ENCODE measurements at places on chromosomes 2 and 18. TPM values are rescaled to one million over a fixed set of nuclear protein-coding genes. Genes with fewer than 3 reads are reported as not detected.

DNA sequence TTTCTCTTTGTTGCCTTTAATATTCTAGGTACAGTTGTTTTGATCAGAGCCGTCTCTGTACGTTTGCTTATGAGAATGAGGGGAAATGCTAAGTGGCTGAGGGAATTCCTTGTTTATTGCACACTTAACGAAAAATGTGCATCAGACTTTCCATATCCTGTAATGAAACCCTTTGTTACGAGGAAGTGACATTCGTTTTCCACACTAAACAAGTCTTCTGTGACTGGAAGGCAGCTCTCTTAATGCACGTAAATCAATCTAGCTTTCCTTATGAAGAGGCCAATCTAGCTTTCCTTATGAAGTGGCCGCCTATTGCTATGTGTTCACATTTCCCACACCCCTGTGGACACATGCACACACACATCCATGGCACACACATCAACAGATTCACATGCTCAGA, 186.2 kb downstream of the SNTG2 start:
- no peak for DNase-seq
- peaks cover 5% of the 10 kb centered on the region for H3K27me3 ChIP-seq
- H3K27ac ChIP-seq = no peak overlapping the region
- no peaks in the 10 kb centered on the region for H3K4me1 ChIP-seq
- no peak overlapping the region for H3K4me3 ChIP-seq
- H3K36me3 ChIP-seq = no peaks in the 10 kb centered on the region

The AFF3 gene
- total RNA-seq = 0.02 TPM

- no peaks in the 10 kb centered on the region for H3K36me3 ChIP-seq
- no peak for DNase-seq
- no peak overlapping the region for H3K4me3 ChIP-seq
Observed at GRCh38 chr2:3262437-3263388, 114.9 kb downstream of the EIPR1 start.

- no peaks in the 10 kb centered on the region for H3K36me3 ChIP-seq
- no peaks in the 10 kb centered on the region for H3K4me1 ChIP-seq
- DNase-seq = no peak
- H3K4me3 ChIP-seq = no peak overlapping the region
- H3K27ac ChIP-seq = no peak overlapping the region
Observed at GRCh38 chr2:107932488-107932887, 53.8 kb upstream of the SLC5A7 start.

GRCh38 chr2:206259376-206260187, 14.9 kb upstream of the ZDBF2 start:
- DNase-seq = no peak
- no peak overlapping the region for H3K27ac ChIP-seq
- no peaks in the 10 kb centered on the region for H3K4me1 ChIP-seq
- peaks cover 46% of the 10 kb centered on the region for H3K27me3 ChIP-seq

GRCh38 chr2:112032689-112033465, 22.2 kb upstream of the TMEM87B start:
- H3K27me3 ChIP-seq = no peaks in the 10 kb centered on the region
- H3K4me1 ChIP-seq = no peaks in the 10 kb centered on the region
- no peaks in the 10 kb centered on the region for H3K36me3 ChIP-seq
- H3K4me3 ChIP-seq = no peak overlapping the region
- DNase-seq = no peak
- no peak overlapping the region for H3K27ac ChIP-seq

- peak; percentile 26 for DNase-seq
- peaks cover 14% of the 10 kb centered on the region for H3K36me3 ChIP-seq
- peaks cover 7% of the 10 kb centered on the region for H3K4me1 ChIP-seq
Observed at GRCh38 chr2:47016172-47016913, 100.7 kb upstream of the MCFD2 start.

DNA sequence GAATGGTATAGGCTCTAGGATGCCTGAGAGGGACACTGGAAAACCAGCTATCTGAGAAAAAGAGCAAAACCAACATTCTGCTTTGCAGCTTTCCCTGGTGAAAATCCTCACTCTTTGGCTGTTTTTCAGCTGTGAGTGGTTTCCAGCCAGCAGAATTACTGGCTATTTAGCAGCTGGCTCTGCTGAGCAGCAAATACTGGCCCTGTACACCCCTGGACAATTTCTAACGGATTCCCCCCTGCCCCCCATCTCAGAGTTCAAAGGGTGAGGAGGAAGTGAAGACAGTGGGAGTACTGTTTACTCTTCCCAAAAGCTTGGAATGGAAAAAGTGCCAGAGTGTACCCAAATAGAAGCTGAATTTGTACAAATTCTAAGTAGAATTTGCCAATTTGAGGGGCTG, 26.1 kb upstream of the IMP4 start:
- no peak for DNase-seq
- no peak overlapping the region for H3K4me3 ChIP-seq
- H3K27me3 ChIP-seq = peaks cover 38% of the 10 kb centered on the region
- H3K36me3 ChIP-seq = no peaks in the 10 kb centered on the region

The SLC16A14 gene
- total RNA-seq = not detected

The BOLL gene
- total RNA-seq = 0.11 TPM

GRCh38 chr2:17540093-17540812, at the start of gene VSNL1:
VSNL1 (plus strand) TSS chr2:17540696; CDS start chr2:17592075, 51,379 bp downstream.
- no peaks in the 10 kb centered on the region for H3K36me3 ChIP-seq
- H3K4me1 ChIP-seq = peaks cover 17% of the 10 kb centered on the region
- peak; percentile 30 for DNase-seq

The CD8B2 gene
- not detected for total RNA-seq

- no peaks in the 10 kb centered on the region for H3K4me1 ChIP-seq
- no peak for DNase-seq
- no peak overlapping the region for H3K27ac ChIP-seq
- no peak overlapping the region for H3K4me3 ChIP-seq
- no peaks in the 10 kb centered on the region for H3K36me3 ChIP-seq
Observed at GRCh38 chr2:143796051-143796450, 666.8 kb downstream of the ARHGAP15 start.

DNA sequence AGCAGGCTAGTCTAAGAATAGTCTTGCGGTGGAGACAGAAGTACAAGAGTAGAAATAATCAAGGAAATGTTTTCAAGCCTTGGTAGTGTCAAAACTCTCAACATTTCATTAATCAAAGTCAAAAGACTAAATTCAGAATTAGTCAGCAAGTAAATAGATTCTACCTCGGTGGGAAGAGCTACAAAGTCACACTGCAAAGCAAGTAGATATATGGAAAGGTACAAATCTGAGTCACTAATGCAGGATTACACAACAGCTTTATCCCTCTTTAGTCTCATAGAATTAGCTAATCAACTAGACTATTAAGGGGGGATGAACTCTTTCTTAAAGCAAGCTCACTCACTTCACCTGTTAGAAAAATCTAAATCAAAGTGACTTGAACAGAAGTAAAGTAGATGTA, 568.7 kb upstream of the CNTNAP5 start:
- no peak overlapping the region for H3K4me3 ChIP-seq
- H3K4me1 ChIP-seq = no peaks in the 10 kb centered on the region
- no peak for DNase-seq
- H3K27me3 ChIP-seq = no peaks in the 10 kb centered on the region
- H3K27ac ChIP-seq = no peak overlapping the region

GRCh38 chr2:227707390-227707789, 10.4 kb downstream of the SLC19A3 start:
- no peak overlapping the region for H3K4me3 ChIP-seq
- H3K27me3 ChIP-seq = peaks cover 7% of the 10 kb centered on the region
- no peaks in the 10 kb centered on the region for H3K36me3 ChIP-seq
- no peak for DNase-seq
- no peaks in the 10 kb centered on the region for H3K4me1 ChIP-seq
- no peak overlapping the region for H3K27ac ChIP-seq

- H3K36me3 ChIP-seq = no peaks in the 10 kb centered on the region
- no peak overlapping the region for H3K27ac ChIP-seq
- H3K4me3 ChIP-seq = no peak overlapping the region
- H3K27me3 ChIP-seq = peaks cover 5% of the 10 kb centered on the region
- no peaks in the 10 kb centered on the region for H3K4me1 ChIP-seq
- DNase-seq = no peak
Observed at GRCh38 chr2:238130111-238130695, 8.3 kb upstream of the KLHL30 start.

DNA sequence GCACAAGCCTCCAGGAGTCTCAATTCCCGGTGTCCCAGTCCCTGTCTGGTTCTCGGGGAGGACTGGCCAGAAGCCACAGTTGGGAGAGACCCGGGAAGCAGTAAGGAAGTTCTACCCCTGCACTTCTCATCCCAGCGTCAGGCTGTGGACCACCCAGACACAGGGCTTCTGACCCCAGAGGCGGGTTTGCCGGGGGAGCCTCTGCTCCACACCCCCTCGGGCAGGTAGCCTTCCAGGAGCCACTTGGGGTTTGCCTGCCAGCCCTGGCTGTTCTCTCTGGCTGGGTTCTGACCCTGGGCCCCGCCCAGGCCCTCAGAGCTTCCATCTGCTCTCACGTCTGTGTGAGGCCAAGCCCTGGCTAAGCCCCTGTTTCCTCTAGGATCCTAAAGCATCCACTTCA, 94.4 kb upstream of the GPC1 start:
- H3K27ac ChIP-seq = no peak overlapping the region
- H3K36me3 ChIP-seq = no peaks in the 10 kb centered on the region

GRCh38 chr2:96903815-96904214, 33.9 kb upstream of the SEMA4C start:
- DNase-seq = no peak
- no peak overlapping the region for H3K4me3 ChIP-seq
- H3K27me3 ChIP-seq = no peaks in the 10 kb centered on the region
- H3K27ac ChIP-seq = peak overlapping the region; percentile 54

DNA sequence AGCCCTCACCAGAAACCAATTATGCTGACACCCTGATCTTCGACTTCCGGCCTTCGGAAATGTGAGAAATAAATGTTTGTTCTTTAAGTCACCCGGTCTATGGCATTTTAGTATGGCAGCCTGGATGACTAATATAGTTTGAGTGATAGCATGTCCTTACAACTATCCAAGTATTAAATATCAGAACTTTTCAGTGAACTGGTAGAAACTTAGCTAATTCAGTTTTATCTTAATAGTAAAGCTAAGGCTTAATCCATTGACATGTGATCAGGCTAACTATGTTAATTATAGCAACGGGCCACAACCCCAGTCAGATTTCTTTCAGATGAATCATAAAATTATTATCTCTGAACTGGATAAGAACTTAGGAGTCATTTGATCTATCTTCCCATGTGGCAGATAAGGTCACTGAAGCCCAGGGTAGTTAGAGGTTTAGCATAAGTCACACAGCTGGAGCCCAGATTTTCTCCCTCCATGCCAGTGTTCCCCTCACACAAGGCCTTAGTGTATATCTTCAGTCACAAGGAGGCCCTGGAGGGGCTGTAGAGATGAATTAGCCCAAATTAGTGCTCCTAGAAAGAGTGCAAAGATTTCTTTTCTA, 40.7 kb upstream of the UPP2 start:
- H3K27ac ChIP-seq = no peak overlapping the region
- H3K4me1 ChIP-seq = no peaks in the 10 kb centered on the region
- H3K27me3 ChIP-seq = no peaks in the 10 kb centered on the region
- no peak for DNase-seq
- no peak overlapping the region for H3K4me3 ChIP-seq

DNA sequence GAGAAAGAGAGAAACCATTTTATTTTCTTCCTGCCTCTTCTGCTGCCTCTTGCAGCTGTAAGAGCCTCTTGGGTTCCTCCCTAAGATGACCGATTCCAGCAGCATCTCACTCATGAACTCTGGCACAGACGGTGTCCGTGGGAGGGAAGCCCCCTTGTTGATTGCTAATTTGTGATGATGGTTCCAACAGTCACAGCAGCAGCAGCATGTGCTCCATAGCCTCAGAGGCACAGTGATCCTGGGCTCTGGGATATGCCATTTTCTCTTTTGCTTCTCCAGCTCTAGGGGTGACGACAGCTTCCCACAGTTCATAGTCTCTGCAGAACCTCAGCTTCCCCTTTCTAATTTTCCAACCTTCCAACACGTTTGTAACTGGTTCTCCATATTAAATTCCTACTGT, 324.2 kb upstream of the HS6ST1 start:
- no peaks in the 10 kb centered on the region for H3K4me1 ChIP-seq
- H3K27me3 ChIP-seq = 0 out of 3 replicates have a peak, but pooled peaks cover 2% of the 10 kb centered on the region
- H3K4me3 ChIP-seq = no peak overlapping the region
- no peaks in the 10 kb centered on the region for H3K36me3 ChIP-seq

DNA sequence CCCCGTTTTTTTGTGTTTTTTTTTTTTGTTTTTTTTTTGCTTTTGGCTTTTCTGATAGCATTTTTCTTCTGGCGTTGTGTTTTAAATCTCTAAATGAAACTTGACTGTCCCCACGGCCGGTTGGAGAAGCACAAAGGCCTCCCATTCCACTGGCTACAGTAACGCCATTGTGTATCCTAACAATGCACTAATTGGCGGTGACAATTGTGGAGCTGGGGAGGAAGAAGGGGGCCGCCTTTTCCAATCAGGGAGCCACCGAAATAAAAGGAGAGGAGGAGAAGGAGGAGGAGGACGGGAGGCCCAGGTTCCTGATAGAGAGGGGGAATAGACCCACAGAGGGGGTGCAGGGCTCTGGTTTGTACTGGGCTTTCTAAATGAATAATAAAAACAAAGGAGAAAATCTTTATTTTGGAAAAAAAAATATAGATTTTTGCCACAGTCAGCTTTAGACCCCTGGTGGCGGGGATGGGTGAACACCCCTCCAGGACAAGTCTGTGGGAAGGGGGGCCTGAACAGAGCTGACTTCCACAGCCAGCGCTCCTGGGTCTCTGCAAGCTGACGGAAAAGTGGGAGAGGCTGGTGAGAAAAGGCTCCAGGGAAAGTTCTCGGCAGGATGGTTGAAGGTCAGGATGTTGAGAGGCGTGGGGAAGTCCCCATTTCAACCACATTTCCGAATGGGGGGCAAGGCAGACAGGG, 43.7 kb upstream of the FZD5 start:
- no peaks in the 10 kb centered on the region for H3K4me1 ChIP-seq
- no peak overlapping the region for H3K27ac ChIP-seq
- H3K27me3 ChIP-seq = no peaks in the 10 kb centered on the region

- H3K4me3 ChIP-seq = no peak overlapping the region
- DNase-seq = no peak
- no peaks in the 10 kb centered on the region for H3K36me3 ChIP-seq
- no peaks in the 10 kb centered on the region for H3K4me1 ChIP-seq
Observed at GRCh38 chr2:177816766-177817165, 255.8 kb downstream of the PDE11A start.

DNA sequence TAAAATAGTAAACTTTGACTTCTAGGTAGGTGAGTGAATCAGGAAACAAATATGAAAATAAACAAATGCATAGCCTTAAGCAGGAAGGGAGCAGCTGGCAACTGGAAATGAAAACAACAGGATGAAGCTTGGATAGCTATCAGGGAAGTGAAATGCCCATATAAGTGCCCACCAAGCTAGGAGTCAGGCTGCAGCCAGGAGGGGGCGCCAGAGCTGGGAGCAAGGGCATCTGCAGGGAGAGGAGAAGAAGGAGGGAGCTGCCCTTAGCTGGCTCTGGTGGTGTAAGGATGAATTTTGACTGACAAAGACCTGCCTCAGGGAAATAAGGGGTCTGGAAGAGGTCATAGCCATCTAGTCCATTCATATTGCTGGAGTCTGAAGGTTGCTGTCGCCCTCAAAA, 298.3 kb downstream of the TDRD15 start:
- H3K27ac ChIP-seq = no peak overlapping the region
- peak; percentile 24 for DNase-seq
- H3K27me3 ChIP-seq = no peaks in the 10 kb centered on the region
- no peak overlapping the region for H3K4me3 ChIP-seq
- H3K4me1 ChIP-seq = no peaks in the 10 kb centered on the region
- no peaks in the 10 kb centered on the region for H3K36me3 ChIP-seq

The CTNNA2 gene
- 0.40 TPM for total RNA-seq

GRCh38 chr18:34807106-34807796, 97.2 kb downstream of the DTNA start:
- H3K27me3 ChIP-seq = no peaks in the 10 kb centered on the region
- no peak for DNase-seq
- H3K27ac ChIP-seq = no peak overlapping the region
- no peaks in the 10 kb centered on the region for H3K4me1 ChIP-seq
- no peak overlapping the region for H3K4me3 ChIP-seq

The SERPINB3 gene
- total RNA-seq = not detected

The RHBDD1 gene
- total RNA-seq = 33.8 TPM

The STK17B gene
- 9.5 TPM for total RNA-seq

Measured in K562 (cell line).